HFFc6 (cell line): ENCODE measurements at places on chromosomes 1 and 21. TPM values are rescaled to one million over a fixed set of nuclear protein-coding genes. Genes with fewer than 3 reads are reported as not detected.

ZFYVE9 gene
- total RNA-seq: 16.2 to 18.9 TPM (median 17.1 TPM) in 3 replicates

ACTN2 gene
- not detected in 3 replicates for total RNA-seq

DNA sequence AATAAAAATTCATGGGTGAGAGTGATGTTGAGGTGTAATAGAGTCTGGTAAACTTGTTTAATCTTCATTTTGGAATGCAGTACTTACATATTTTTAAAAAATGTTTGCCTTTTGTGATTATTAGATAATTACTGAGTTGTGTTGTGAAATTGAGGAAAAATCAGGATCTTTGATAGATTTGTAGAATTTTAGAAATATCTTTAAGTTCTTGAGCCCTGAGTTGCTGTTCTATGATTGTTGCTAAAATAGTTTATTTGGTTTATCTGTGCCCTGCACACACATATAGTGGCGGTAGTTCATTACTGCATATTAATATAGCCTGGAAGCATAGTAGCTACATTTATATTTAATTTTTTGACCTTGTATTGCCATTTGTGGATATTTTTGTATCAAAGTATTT is 1.6 kb downstream of the B3GALT2 start:
- DNase-seq: no peak

DNA sequence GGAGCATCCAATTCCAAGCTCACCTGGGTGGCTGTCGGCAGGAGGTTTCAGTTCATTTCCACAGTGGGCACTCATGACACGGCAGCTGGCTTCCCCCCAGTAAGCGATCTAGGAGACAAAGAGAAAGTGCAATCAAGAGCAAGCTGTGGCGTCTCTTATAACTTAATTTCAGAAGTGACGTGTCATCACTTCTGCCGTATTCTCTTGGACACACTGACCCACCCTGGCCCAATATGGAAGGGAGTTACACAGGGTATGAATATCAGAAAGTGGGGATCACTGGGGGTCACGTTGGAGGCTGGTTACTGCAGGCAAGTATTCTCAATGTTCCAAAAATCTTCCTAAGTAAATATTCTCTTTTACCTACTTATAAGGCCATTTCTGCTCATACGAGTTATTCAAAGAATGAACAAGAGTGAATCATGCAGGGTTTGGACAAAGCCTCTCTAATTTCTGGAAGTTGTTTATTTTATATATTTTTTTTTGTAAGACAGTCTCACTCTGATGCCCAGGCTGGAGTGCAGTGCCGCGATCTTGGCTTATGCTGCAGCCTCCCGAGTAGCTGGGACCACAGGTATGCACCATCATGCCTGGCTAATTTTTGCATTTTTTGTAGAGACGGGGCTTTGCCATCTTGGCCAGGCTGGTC is 46.5 kb upstream of the GREM2 start:
- DNase-seq: peak; percentile 40

TBX19 gene
- total RNA-seq: 0.44 and 0.57 TPM in 2 replicates

ST6GALNAC3 gene
- total RNA-seq: 0.93 to 1.5 TPM (median 1.1 TPM) in 3 replicates

DNA sequence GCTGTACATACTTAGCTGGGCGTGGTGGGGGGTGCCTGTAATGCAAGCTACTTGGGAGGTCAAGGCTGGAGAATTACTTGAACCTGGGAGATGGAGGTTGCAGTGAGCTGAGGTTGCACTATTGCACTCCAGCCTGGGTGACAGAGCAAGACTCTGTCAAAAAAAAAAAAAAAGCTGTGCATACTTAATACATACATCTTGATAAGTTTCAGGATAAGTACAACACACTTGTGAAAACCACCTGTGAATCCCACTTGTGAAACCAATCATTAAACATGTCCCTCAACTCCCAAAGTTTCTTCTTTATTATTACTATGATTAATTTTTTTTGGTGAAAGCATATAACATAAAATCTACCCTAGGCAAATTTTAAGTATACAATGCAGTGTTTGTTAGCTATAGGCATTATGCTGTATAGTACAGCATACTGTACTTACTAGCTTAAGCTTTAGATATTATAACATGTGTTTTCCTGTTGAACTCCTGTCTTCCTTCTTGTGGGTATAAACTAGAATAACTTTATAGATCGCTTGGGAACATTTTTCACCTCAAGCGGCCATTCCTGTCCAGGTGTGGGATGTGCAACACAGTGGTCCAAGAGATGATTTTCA is 41.4 kb downstream of the DISC1 start:
- no peak for DNase-seq

TBX15 gene
- 4.3 and 9.8 TPM in 2 replicates for total RNA-seq

- DNase-seq: no peak
Measured at GRCh38 chr1:30005972-30006619, 717.3 kb downstream of the MATN1 start.

DNA sequence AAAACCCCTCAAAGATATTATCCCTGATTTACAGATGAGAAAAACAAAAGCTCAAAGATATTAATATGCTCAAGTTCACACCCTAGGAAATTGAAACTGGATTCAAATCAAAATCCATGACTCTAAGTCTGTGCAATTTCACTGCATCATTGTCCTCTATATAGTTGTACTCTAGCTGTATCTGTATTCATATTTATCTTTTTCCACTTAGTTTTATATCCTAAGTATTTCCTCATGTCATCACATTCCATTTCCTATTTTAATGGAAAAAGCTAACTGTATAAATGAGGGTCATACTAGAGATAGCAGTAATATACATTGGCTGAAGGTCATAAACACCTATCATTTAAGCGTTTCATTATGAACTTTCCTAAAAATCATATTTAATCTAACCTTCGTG is 42.2 kb upstream of the RALGPS2 start:
- no peak for DNase-seq

- no peak for DNase-seq
Measured at GRCh38 chr1:178964469-178965330, 61.0 kb upstream of the FAM20B start.

DNA sequence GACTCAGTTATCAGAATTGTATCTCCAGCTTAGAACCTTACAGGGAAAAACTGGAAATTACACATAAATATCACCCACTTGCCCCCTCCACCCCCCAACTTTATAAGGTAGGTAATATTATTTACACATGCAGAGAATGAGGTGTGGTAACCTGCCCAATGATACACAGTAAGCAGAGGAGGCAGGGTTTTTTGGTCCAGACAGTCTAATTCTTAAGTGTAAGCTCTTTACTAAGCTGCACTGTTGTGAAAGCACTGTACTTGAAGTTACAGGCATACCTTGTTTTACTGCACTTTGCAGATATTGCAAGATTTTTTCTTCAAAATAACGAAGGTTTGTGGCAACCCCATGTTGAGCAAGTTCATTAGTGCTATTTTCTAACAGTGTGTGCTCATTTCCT is 24.8 kb upstream of the MYOCOS start:
- DNase-seq: no peak

PTPRC gene
- total RNA-seq: 0.40 to 0.96 TPM (median 0.57 TPM) in 3 replicates

DNA sequence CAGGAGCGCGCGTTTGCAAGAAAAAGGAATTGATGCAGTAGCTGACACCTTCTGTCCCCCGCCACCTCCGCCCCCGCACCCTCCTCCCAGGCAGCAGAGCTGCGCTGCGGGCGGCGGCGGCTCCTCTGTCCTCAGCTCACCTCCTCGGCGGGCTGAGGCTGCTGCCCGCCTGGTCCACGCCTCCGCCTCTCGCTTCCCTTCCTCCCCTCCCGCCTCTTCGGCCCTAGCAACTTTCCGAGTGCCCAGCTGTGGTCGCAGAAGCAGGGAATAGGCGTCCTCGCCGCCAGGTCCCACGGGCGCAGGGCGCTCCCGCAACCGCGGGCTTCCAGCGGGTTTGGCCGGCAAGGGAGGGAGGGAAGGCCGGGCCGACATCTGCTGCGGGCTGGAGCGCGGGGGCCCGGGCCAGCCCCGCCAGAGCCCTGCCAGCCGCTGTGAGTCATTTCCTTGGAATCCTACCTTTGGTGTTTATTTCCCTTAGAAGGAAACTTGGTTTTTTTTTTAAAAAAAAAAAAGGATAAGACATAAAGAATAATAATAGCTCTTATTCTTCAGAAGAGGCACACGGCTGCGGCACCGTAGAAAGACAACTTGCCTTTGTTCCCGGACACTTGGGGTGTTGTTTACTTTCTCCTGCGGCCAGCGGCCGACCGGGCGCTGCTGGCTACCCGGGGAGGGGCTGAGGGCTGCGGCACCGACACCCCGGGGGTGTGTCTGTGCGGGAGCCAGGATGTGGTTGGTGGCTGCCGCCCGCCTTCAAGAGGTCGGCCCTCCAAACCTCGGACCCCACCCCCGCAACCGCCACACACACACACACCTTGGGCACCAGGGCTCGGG is 1.1 kb downstream of the SERTAD4 start:
- DNase-seq: no peak

BARHL2 gene
- total RNA-seq: not detected in 3 replicates

DNA sequence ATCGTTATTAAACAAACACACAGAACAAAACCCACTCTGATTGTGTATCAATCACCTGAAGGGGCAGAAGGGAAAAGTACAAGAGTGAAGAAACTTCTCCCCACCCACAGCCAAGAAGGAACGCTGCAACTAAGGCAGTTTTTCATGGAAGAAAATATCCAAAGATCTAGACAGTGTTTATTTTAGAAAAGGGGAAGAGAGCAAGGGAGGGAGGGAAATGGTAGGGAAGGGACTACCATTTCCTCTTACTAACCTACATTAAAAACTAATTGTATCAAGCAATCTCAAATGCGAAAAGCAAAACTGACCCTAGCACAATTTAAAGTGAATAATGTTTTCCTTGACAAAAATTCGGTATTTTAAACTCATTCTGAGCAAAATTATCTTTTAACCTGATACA is 3.5 kb downstream of the NRIP1 start:
- DNase-seq: no peak

DNA sequence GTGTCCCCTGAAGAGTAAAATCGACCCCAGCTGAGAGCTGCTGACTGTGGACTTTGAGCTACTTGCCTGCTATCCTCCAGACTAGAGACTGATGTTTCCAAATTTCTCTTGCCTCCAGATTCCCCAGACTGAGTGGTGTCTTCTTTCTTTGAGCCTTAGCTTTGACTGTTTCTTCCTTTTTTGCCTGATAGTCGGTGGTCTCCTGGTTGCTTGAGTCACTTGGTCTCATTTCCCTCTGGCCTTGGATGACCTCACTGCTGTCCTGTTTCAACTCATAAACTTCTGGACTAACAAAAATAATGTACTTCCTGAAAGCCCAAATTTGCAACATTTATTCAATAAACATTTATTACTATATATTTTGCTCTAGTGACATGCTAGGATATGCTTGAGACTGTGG is 52.9 kb upstream of the DIPK1A start:
- no peak for DNase-seq

DNA sequence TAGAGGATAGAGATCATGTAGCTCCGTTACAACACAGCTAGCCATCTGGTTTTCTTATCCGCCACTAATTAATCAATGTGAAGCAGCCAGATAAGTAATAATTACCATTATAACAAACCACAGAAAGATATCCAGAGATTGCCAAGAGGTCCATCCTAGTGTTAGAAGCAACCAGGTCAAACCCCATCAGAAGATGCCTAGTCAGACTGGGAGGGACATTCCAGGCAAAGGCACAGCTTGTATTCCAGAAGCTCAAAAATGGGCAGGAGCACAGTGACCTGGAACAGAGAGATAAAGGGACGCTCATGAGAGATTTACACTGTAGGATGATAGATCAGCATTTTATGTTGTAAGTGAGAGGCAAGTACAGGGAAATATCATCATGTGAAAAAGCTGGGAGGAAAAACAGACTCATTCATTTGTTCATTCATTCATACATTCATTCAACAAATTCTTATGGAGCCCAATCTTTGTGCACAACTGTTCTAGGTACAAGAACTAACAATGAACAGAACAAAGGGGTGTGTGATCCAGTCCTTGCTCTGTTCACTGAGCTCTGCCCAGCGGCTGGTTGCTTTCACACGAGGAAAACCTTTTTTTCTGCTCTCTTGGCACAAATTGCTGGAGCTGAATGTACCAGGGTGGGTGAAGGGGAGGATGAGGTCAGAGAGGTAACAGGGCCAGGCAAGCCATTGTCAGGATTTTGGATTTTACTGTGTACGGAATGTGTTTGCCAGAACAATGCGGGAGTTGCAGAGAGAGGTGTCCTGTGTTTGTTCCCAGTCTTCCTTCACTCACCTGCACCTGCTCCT is 240.8 kb upstream of the FGGY start:
- DNase-seq: no peak

DNA sequence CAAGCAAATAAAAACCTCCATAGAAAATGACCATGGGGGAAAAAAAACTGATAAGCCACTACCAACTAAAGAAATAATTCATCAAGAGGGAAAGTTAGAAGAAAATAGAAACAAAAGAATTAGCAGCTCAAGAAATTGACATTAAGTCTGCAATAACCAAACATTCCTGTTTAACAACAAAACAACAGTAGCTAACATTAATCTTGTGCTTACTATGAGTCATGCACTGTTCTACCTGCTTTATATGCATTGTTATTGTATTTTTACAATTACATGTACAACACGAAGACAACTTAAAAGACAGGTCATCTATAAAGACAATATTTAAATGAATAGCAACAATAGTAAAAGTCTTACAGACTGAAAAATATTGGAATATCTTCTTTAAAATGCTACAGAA is 34.4 kb upstream of the LRRC7 start:
- DNase-seq: no peak

- no peak for DNase-seq
Measured at GRCh38 chr1:41588334-41588875, 103.9 kb upstream of the EDN2 start.

DCAF6 gene
- 46.5 to 55.4 TPM (median 53.0 TPM) in 3 replicates for total RNA-seq

- no peak for DNase-seq
Measured at GRCh38 chr1:174448531-174448883, 743 bp downstream of the GPR52 start.
